Lower lobe of right lung (tissue), 2 donors: ENCODE measurements at places on chromosomes 6 and 20. TPM values are rescaled to one million over a fixed set of nuclear protein-coding genes. Genes with fewer than 3 reads are reported as not detected.

GRCh38 chr20:39812116-39812515 lies 850.0 kb downstream of the DHX35 start:
- DNase-seq: no peak

- DNase-seq: no peak
These were observed 28.2 kb upstream of the FABP7 start for GRCh38 chr6:122751326-122751725.

CCN6 gene
- total RNA-seq: not detected

HNF4A gene
- total RNA-seq: 0.18 TPM

DNA sequence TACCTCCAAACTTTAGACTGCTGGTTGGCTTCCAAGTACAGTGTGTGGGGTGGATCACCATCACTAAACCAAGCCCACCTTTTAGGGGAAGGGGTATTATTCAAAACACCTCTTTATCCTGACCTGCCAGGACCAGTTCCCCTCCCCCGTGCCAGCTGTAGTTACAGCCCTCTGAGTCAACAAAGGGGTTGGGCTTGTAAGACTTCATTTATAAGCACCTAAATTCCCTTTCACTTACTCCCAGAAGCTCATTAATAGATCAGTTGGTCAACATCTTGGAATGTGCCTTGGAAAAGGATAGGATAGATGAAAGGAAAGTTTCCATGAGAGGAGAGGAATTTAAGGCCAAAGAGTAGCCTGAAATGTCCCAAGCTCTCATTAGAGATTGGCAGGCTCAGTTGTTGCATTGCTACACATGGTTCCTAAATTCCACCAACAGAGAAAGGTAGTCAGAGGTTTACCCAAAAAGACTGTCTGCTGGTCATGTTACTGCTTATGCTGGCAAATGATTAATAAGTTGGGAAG lies 59.2 kb downstream of the TNFAIP3 start:
- DNase-seq: no peak

DNA sequence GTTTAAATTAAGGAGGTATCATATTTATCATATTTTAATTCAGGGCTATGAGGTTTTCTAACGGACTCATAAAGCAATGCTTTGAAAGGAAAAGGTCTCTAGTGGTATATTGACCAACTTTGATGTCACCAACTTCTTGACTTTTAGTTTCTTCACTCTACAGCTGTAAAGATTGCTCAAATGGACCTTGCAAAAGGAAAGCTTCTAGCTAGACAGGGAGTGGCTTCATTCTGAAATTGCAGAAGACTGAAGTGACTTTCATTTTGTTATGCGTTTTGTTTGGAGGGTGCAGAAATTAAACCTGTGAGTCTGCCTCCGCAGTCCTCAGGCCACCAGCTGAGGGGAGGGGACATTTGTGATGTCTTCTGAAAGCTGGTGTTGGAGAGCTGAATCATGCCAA lies 95.7 kb downstream of the SLC24A3 start:
- no peak for DNase-seq

DNA sequence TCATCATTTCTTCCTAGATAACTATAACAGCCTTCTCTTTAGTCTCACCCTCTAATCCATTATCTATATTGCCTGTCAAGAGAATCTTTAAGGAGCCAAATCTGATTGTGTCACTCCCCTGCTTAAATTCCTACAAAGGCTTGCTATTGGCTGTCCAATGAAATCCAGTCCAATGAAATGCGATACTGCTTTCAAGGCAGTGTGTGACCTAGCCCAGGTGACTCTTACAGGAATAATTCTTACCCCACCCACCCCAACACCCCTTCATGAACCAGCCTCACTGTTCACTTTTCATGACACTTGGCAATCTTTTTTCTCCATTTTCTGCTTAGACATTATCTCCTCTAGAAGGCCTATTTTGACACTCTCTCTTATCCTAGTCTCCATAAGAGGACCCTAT lies 163.3 kb upstream of the MARCKS start:
- no peak for DNase-seq

DNA sequence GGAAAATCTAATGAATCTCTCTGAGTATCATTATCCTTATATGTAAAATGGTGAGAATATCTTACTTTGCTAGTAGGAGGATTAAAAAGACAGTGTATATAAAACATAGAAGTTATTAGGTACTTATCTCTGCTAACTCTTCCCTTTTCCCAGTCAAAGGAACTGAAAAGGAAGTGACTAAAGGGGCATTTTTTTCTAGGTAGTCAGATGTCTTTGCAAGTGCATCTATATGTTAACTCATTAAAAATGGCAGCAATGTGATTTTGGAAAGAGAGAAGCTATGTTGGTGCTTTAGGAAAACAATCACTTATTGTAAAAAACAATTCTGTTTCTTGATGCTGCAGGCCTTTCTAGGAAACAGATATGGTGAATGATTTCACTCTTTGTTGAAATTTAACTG lies 180.9 kb downstream of the SAMD5 start:
- no peak for DNase-seq

PPT2 gene
- 13.7 TPM for total RNA-seq

HAO1 gene
- total RNA-seq: not detected

DNA sequence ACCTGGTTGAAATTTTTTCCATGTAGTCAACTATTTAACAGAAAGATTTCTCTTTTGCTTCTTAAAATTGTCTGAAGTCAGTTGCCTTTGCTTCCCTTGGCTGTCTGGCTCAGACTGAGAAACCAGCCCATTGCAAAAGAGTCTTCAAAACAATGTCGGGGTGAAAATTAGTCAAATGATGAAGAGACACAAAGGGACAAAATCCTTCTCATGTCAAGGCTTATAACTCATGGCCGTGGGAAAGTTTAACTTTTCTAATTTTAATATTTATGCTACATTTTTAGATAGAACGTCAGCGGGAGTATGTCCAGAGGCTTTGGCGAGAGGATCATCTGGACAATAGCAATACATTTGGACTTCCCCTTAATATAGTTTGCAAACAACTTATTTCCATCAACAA lies 127.2 kb downstream of the CD164 start:
- no peak for DNase-seq

GRCh38 chr6:41647061-41647511 lies 8.8 kb downstream of the MDFI start:
- peak; percentile 49 for DNase-seq

DNA sequence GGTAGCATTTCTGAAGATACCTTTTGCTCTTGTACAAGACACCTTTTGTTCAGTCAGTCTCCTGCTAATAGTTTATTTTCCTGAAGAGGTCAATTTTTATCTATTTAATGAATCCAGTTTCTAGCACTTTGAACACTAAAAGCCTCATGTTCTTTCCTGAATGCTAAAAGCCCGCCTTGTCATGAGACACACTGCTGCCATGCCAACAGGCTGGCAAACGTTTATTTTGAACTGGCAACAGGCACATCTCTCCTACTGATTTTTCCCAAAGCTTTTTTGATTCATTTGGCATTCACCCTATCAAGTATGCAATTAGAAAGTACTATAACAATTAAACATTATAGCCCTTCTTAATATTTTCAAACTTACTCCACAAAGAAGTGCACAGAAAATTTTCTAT lies 421.2 kb upstream of the EYS start:
- no peak for DNase-seq

DNA sequence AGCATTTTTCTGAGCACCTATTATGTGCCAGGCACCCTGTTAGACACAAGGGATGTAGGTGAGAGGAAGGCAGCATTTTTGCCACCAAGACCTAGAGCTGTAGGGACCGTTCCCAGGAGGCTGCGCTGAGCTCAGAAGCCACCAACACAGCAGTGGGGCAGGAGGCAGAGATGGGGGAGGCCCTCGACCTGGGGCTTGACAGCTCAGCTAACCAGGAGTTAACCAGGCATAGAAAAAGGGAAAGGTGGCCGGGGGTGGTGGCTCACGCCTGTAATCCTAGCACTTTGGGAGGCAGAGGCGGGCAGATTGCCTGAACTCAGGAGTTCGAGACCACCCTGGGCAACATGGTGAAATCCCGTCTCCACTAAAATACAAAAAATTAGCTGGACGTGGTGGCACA lies 29.5 kb downstream of the KIF25 start:
- DNase-seq: no peak

DNA sequence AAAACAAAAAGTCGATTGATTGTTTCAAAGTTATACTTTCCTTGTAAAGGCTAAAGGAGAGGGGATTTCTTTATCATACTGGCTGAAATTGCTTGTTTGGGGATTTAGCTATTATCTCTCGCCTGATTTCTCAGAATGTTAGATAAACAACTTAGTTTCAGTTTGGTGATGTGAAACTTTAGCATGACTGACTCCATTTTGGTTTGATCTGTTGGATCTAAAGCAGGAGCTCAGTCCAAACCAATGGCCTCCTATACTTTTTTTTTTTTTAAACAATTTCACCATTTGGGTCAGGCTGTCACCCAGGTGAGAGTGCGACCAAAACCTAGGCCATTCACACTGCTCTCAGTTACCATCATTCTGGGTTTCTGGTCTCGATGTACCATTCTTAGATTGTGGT lies 45.4 kb upstream of the SLC16A10 start:
- no peak for DNase-seq

TMC2 gene
- 0.92 TPM for total RNA-seq

SLCO4A1 gene
- 72.4 TPM for total RNA-seq

DNA sequence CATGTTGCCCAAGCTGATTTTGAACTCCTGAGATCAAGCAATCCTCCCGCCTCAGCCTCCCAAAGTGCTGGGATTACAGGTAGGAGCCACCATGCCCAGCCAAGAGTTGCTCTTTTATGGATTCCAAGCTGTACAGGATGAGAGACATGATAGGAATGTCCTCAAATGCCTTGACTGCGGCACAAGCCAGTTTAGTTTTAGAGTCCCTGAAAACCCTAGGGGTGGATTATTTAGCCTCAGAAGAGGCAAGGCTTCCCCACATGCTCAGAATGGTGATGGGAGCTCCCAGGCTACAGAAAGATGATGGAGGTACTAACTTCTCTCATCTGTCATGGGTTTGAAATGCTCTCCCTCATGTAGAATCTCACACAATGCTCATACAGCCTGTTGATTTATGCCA lies 280.5 kb upstream of the PRND start:
- no peak for DNase-seq

GRCh38 chr6:117919775-117920729 lies 13.0 kb downstream of the SLC35F1 start:
- DNase-seq: peak; percentile 50

TAPBP gene
- 206 TPM for total RNA-seq

DNA sequence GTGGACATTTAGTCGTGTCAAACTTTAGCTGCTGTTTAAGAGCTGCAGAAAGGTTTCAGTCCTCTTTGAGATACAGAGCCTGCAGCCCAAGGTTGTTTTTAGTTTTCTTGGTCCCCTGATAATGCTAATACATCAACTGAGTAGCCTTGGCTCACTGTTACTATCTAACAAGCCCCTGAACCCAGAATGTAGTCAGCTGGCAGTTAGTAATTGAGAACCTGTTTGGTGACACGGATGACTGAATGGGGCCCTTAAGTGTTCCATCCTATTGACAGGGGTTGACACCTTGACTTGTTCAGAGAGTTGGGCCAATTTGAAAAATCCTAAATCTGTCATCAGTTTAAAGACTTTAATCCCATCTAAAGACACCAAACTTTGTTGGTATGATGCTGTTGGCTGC lies 2.8 kb downstream of the RTN4IP1 start:
- DNase-seq: no peak

GRCh38 chr20:35600176-35600992 lies 15.2 kb upstream of the SPAG4 start:
- DNase-seq: no peak

MAN1A1 gene
- total RNA-seq: 78.0 TPM

DNA sequence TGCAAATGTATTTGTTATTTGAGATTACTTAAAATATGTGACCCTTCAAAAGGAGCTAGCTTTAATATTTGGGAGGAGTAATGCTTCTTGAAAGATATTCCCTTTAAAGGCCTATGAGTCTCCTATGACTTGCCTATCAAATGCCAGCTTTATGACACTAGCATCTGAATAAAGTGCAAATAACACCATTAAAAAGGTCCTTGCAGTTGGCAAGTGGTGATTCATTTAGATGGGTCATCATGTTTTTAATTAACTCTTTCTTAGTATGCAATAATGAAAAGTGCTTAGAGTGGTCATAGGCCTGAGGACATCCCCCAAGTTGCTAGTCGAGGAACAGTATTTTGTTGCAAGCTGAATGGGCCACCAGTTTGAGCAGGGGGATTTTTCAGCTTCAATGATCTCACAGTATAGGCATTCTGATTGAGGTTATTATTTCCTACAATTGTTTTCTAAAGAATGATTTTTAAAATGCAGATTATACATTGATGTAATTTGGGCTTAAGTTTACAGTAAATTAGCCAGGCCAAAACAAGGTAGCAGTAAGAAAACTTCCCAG lies 3.7 kb upstream of the CD2AP start:
- no peak for DNase-seq

RIMS4 gene
- 3.5 TPM for total RNA-seq

- no peak for DNase-seq
These were observed 14.8 kb upstream of the FKBP5 start for GRCh38 chr6:35703554-35703953.

GRCh38 chr6:33800248-33800969 lies 3.4 kb downstream of the MLN start:
- no peak for DNase-seq

DEFB132 gene
- not detected for total RNA-seq

DNA sequence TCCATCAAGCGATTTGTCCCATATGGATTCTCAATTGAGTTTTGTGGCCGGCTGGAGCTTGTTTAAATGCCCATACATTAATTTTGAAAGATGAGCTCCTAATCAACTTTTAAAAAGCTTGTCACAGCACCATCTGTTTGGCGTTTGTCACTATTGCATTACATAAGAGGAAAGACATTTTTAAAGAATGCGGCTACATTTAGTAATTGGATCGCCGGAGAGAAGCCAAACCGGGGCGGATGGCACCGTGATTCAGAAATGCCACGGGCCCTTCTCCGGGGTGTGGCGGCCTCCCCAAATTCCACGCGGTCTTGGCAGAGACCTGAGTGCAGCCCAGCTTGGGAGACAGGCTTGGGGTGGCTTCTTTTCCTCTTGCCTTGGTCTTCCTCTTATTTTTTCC lies 67.7 kb upstream of the ZNFX1 start:
- no peak for DNase-seq

DNA sequence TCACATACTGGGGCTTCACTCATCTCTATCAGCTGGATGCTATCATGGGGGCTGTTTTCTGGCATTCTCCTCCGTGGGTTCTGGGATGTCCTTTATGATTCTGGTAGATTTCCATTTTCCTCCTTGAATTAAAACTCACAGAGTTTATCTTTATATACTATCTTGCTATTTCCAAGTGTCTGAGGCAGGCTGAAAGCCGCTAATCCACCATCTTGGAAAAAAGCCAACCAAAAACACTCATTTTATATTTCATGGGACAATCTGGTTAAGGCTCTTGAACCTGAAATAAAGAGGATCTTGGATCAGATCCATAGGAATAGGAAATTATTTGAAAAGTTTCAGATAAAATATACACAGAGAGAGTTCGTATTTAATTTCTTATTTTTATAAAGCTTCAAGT lies 86.0 kb downstream of the AFG1L start:
- DNase-seq: no peak

IL20RA gene
- total RNA-seq: 10.9 TPM

DNA sequence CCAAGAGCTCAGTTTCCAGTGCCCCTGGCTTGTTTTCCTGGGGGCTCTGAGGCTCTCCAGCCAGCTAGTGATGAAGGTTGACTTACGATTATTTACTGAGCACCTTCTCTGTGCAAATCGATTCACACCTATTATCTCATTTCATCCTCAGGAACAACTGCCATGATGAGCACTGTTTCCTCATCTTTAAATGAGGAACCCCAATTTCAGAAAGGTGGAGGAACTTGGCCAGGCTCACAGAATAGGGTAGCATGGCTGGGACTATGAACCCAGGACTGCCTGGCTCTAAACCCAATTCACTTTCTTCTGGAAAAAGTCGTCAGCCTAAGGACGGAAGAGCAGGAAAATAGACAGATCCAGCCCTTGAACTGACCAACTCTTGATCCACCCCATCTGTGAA lies 3.5 kb upstream of the BPI start:
- no peak for DNase-seq

GRCh38 chr6:73375216-73375615 lies 5.5 kb upstream of the OOEP start:
- no peak for DNase-seq
